ENCODE measurements at places on chromosomes 7 and 10. TPM values are rescaled to one million over a fixed set of nuclear protein-coding genes. Genes with fewer than 3 reads are reported as not detected.

DNA sequence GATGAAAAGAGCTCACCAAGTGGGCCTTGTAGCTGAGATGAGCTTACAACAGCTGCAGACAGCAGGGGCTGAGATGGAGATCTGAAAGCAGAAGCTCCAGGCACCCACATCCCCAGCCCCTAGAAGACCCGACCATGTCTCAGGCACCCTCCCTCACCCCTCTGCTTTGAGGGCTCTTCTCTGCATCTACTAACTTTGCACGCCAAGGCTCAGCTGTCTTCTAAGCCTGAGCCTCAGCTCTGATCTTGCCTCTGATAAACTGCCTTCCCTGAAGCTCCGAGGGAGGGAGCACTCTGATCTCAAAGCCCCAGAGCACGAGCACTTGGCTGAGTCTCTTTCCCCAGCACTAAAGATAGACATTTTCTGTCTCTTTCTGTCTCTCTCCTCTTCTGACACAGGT lies 42.0 kb downstream of the ANXA8 start:
- DNase-seq = no peak

- no peak for DNase-seq
Observed at GRCh38 chr7:130288168-130288567, 4.8 kb upstream of the CPA4 start.

Gene CLCN1
- 0.20 TPM for polyA plus RNA-seq

- DNase-seq = no peak
Observed at GRCh38 chr7:106041140-106041717, 70.9 kb downstream of the SYPL1 start.

Gene SCIN
- polyA plus RNA-seq = 82.1 TPM

Gene RBM20
- polyA plus RNA-seq = 4.9 TPM

DNA sequence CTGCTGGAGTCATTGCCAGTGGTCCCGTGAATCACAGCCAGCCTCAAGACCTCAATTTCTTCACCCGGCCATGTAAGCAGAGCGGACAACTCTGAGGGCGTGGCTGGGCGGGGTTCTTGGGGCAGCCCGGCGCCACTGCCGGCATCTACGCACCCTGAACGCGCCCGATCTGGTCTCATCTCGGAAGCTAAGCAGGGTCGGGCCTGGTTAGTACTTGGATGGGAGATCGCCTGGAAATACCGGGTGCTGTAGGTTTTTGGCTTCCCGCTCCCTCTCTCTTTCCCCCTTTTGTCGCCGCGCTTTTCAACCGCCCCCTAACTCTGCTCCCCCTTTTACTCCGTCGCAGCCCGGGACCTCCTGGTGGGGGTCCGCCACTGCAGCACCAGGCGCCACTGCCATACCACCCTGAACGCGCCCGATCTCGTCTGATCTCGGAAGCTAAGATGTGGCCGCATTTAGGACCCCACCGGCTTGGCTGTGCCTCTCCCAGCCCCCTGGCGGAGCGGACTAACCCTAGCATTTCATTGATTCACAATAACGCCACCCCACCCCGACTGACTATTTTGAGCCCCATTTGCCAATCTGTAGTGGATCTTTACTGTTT lies 25.3 kb downstream of the GARIN1A start:
- DNase-seq = no peak

DNA sequence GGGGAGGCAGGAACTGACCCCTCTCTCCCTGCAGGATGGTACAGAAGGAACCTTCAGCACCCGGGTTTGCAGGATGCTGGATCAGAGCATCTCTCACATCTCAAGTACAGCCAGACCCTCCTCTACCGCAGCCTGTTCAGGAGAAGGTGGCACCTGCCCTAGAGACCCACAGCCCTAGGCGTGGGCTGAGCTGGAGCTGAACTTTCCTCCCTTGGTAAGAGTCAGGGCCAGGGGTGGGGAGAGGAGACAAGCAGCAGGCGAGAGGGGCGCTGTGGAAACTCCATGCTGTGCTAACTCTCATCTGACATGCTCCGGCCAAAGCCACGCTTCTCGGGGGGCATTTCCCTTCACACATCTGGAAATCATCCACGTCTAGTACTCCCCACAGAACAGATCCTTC lies 154.4 kb downstream of the DIP2C start:
- no peak for DNase-seq

Gene CDK13
- polyA plus RNA-seq = 69.0 TPM

Gene SPDYE6
- 2.9 TPM for polyA plus RNA-seq

Gene TMEM184A
- 11.1 TPM for polyA plus RNA-seq
